GM23338 (cell line): ENCODE measurements at places on chromosomes 5 and 9. TPM values are rescaled to one million over a fixed set of nuclear protein-coding genes. Genes with fewer than 3 reads are reported as not detected.

- peak; percentile 49 for DNase-seq
Measured at GRCh38 chr5:66742083-66742895, 146.1 kb downstream of the MAST4 start.

DNA sequence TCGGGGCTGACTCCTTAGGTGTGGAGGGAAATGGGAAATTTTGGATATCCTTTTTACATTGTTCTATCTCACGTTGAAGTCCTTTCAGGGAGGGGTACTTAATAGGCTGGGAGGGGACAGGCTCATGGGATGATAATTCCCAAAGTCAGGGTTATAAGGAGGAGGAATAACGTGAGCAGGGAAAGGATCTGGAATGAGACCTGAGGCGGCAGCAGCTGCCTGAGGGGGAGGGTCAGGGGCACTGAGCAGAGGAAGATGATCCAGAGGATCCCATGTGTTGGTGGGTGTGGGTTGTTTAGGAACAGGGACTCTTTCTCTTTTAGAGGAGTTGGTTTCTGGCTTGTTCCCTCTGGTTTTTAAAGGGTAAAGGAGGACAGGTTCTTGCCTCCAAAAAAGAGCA lies 18.7 kb downstream of the IFT74 start:
- peak; percentile 43 for DNase-seq

DNA sequence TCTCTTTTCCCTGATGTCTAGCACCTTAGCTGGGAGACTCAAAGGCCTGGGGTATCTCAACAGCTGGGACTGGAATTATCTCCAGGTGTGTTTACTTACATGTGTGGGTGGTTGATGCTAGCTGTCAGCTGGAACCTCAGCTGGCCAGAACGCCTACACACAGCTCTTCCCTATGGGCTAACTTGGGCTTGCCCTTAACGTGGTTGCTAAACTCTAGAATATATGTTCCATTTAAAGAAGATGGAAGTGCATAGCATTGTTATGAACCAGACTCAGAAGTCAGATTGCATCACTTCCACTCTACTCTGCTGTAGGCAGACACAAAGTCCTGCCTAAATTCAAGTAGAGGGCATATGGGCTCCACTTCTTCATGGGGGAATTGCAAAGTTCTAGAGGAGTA lies 29.3 kb downstream of the SGCD start:
- DNase-seq: no peak

- DNase-seq: no peak
Measured at GRCh38 chr5:148791334-148791667, 35.1 kb upstream of the ADRB2 start.

Gene CLIC3
- total RNA-seq: 0.56 TPM in 1 of 2 replicates, not detected in the other
